ENCODE measurements at places on chromosomes 3 and 15.

GRCh38 chr3:139006051-139006716, at the start of gene PRR23A:
Gene PRR23A (minus strand): TSS chr3:139006268. CDS start chr3:139006268, 0 bp downstream.
- DNase-seq: no peak

- no peak for DNase-seq
Measured at GRCh38 chr3:33173103-33173502, 45.5 kb downstream of the SUSD5 start.

DNA sequence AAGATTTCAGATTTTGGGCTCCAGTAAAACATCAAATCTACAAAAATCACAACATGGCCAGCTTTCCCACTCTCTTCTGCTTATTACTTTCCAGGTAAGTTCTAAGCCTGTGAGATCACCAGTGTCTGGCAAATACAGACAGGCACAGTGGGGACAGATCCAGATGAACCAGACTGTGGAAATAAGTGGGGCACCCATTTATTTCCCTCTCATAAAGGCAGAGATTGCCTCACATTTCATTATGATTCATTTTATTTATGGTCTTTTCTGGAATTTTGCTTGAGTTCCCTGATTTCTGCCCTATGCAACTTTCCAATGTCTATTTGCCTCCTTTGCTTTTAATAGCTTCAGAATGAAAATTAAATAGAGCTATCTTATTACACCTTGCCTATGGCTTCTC, 66.8 kb downstream of the GREM1 start:
- no peak for DNase-seq

GRCh38 chr3:22364851-22365250, 613.8 kb upstream of the ZNF385D start:
- DNase-seq: no peak

GRCh38 chr3:134106580-134106979, 76.9 kb upstream of the SLCO2A1 start:
- no peak for DNase-seq

- no peak for DNase-seq
Measured at GRCh38 chr3:184282941-184283340, 7.1 kb downstream of the ECE2 start.

GRCh38 chr3:38479431-38480092, 16.6 kb upstream of the EXOG start:
- DNase-seq: peak; percentile 14

GRCh38 chr3:45056608-45057301, 30.7 kb downstream of the CLEC3B start:
- DNase-seq: no peak

DNA sequence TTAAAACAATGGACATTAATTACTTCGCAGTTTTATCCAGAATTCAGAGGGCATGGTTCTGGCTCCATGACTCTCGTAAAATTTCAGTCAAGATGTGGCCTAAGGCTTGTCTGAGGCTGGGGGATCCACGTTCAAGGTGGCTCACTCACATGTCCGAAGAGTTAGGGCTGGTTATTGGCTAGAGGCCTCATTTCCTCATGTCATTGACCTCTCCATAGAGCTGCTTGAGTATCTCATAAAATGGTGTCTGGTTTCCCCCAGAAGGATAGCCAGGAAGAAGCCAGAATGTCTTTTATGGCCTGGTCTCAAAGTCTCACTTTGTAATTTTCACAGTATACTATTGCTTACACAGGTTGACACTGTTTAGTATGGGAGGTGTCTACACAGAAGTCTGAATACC, 67.3 kb upstream of the DCBLD2 start:
- no peak for DNase-seq

GRCh38 chr3:53482227-53482626, 12.2 kb upstream of the CACNA1D start:
- DNase-seq: no peak

- DNase-seq: no peak
Measured at GRCh38 chr15:96535148-96535547, 204.6 kb downstream of the NR2F2 start.

DNA sequence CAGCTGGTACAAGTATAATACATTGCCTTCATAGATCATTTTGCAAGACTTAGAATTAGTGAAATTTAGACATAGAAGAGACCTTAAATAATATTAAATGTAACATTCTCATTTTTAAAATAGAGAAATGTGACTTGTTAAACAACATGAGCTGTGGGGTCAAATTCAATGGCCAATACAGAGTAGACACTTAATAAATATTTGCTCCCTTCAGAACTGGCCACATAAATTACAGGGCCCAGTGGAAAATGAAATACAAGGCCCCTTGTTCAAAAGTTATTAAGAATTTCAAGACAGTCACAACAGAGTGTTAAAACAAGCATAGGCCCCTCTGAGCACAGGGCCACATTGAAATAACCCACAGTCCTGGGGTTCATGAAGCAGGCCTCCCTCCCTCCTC, 58.1 kb upstream of the PHLDB2 start:
- no peak for DNase-seq

GRCh38 chr3:113018536-113019181, 27.9 kb downstream of the GTPBP8 start:
- DNase-seq: no peak

DNA sequence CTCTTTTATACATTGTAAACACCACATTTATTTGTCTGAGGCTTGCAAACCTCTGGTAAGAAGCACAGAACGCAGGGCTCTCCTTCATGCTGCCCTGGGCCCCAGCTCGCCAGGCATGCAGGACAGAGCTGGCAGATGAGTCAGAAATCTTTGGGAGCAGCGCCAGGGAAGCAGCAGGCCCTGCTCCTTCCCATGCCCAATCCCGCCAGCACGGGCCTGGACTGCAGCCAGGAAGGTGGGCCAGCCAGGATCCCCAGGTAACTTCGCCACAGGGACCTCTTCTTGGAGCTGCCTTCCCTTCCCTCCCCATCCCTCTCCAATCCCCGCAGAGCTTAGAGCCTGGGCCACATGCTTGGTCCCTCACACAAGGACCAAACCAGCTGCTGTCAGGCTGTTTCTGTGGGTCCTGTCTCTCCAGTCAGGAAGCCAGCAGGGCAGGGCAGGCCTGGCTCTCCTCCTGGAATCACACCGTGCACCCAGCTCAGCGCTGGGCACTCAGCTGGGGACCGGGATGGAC, 8.8 kb downstream of the STOML1 start:
- no peak for DNase-seq

DNA sequence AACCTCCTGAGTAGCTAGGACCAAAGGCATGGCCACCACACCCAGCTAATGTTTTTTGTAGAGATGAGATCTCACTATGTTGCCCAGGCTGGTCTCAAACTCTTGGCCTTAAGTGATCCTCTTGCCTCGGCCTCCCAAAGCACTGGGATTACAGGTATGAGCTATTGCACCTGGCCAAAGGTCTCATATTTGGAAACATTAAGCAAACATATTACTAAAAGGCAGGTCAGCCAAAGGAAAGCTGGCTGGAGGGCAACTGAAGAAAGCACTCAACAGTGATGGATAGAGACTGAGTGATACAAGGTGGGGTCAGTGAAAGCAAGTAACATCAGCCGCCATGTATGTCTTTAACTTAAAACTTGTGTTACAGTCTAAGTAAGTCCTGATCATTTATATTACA, 57.5 kb downstream of the TBC1D2B start:
- no peak for DNase-seq

DNA sequence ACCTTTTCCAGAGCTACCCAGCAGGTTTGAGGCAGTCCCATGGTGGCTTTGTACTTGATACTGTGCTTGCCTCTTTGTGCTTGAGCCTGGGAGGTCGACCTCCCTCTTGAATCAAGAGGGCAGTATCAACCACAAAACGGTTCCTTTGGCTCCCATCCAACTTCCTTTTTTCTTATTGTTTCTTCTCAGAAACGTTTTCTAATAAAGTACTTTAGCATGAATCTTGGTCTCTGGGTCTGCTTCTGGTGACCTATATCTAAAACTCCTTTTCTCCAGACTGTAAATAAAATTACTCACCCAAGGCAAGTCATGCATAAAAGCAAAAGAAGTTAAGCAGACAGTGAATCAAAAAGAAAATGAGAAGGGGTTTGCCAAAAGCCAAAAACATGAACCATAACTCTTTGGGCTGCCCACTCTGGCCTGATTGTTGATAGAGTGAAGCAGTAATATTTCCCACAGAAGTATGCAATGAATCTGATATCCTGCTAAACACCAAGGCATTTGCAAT, 112.2 kb upstream of the SLC4A7 start:
- DNase-seq: no peak

DNA sequence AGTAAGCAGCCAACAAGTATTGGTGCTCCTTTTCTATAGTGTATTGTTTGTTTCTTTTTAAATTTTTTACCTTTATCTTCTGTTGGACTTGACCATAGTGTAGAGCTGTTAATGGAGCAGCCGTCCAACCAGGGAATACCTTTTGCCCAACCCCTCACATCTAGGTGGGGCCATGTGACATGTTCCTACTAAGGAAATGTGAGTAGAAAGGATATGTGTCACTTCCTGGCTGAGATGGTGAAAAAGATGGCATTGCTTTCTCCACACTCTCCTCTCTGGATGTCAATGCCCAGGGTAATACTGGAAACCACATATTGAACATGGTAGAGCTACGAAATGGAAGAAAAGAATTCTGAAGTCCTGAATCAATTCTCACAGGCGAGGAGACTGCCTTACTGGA, 218.8 kb downstream of the TBL1XR1 start:
- no peak for DNase-seq

GRCh38 chr15:35379972-35380371, 166.0 kb downstream of the DPH6 start:
- no peak for DNase-seq

GRCh38 chr3:155778462-155778861, 27.6 kb downstream of the C3orf33 start:
- DNase-seq: no peak

DNA sequence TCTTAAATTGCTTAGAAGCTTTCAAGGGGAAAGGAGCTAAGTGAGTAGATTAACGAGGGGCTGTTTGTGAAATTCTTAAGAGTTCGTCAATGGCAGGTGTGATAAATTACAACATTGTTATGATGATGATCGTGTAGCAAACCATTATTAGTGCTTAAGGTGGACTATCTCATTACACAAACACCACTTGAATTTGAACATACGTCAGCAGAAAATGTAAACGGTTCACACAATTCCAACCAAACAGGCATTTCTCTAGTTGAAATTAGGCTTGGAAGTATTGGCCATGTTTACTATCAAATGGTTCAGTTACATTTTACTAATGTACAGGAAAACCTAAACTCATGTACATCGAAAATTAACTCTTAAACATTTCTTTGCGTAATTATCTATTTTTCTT, 102.8 kb downstream of the PYDC2 start:
- DNase-seq: no peak

GRCh38 chr3:157499342-157499963, 3.8 kb downstream of the VEPH1 start:
- no peak for DNase-seq

DNA sequence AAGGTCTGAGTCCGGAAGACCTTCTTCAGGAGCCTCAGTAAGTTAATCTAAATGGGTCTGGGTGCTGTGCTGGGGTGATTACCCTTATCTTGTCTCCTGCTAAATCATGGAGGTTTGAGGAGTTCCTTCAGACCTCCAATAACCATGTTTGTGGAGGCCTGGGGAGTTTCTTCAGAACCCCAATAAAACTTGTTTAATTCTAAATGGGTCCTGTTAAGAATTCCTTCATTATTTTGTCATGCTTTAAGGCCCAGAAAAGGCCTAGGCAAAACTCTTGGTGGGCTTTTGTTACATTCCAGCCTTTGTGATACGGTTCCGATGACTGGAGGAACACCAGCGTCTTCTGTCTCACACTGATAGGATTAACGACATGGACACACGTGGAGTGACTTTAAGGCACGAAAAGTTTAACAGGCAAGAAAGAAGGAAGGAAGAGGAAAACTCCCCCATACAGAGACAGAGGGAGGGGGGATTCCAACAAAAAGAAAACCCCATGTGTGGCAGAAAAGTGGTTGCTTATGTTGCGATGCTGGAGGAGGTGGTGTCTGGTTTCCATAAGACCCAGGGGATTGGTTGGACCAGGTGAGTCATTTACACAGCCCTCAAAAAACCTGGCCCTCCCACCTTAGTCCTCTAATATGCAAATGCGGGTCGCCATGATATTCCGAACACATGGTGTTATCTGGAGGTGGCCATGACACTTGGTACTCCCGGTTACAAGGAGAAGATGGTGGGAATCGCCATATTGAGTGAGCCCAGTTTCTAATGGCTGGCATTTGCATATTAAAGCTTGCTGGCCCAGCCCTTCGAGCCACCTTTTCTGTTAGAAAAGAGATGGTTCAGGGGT, 72.6 kb upstream of the MFGE8 start:
- DNase-seq: no peak

DNA sequence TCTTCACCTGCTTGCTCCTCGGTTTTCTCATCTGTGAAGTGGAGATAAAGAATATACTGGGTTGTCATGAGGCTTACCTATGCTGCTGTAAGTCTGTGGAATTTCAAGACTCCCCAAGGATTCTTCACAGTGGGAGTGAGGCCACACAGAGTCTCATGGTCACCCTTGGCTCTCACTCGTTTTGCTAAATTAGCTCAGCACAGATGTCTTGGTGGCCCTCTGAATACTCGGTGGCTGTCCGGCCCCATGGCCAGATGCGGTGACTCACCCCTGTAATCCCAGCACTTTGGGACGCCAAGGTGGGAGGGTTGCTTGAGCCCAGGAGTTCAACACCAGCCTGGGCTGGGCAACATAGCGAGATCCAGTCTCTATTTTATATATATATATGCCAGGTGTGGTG, 5.0 kb upstream of the CHCHD6 start:
- no peak for DNase-seq

- DNase-seq: no peak
Measured at GRCh38 chr3:115706311-115706829, 83.1 kb downstream of the GAP43 start.

- DNase-seq: no peak
Measured at GRCh38 chr3:24545887-24546286, 51.2 kb upstream of the THRB start.

DNA sequence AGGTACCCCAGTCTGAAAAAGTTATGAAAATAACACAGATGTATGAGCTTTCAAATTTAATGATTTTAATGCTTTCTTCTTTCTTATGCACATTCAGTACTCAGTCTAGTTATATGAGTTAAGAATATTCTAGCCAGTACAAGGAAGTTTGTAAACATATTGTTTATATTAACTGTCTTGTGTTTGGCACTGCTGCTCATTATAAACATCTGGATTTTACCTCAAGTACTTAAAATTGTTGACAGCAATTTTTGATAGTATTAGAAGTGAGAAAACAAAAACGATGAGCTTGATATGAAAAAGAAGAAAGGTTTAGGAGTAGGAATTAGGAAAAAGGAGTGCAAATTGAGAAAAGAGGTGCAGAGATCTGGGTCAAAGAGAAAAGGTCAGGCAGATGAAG, 293.3 kb downstream of the C3orf38 start:
- DNase-seq: no peak

GRCh38 chr15:22869856-22870255, 31.4 kb downstream of the NIPA2 start:
- no peak for DNase-seq

DNA sequence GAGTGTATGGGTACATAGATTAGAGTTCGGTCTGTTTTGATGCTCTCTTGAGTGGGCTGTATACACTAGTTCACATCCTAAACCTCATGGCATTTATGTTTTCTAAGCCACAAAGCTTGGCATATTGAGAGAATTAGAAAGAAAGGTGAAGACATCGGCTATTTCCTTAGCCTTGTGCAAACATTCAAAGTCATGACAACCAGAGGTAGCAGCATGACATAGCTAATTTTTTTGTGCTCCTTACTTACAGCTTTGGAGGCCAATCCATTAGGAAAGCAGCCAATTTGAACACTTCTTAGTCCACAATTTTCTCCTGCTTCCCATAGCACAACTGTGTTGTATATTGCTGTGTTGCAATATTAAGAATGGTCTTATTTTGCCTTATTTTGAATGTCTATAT, 21.5 kb upstream of the AADAC start:
- DNase-seq: no peak
